T-helper 1 cell (primary cell): ENCODE measurements at places on chromosomes 1 and 21.

DNA sequence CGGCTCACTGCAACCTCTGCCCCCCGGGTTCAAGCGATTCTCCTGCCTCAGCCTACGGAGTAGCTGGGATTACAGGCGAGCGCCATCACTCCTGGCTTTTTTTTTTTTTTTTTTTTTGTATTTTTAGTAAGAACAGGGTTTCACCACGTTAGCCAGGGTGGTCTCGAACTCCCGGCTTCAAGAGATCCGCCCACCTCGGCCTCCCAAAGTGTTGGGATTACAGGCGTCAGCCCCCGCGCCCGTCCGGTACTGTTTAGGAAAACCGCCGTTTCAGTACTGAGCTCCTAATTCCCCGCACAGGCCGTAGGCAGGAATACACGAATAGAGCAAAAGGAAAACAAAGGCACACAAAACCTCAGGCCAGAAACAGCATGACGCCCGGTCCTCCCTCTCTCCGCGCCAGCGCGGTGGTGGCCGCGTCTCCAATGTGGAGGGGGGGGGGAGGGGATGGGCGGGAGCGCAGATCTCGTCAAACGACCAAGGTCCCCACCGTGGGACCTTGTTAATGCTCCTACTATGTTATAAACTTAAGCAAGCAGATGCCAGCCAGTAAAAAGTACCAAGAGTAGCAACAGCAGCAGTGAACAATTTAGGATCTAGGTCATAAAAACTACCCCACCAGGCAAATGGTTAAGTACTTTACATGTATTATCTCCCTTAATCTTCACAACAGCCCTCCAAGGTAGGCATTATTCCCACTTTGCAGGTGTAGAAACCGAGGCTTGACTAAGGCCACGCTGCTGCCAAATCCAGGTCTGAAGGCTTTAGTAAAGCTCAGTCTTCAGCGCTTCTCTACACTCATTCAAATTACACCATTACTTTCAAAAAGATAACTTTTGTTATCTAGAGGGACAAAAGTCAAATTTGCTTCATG is 648 bp upstream of the ADAR start:
- DNase-seq, result no peak

- DNase-seq, result peak; percentile 58
These were observed 1.8 kb downstream of the AGPAT3 start for GRCh38 chr21:43866659-43867331.

DNA sequence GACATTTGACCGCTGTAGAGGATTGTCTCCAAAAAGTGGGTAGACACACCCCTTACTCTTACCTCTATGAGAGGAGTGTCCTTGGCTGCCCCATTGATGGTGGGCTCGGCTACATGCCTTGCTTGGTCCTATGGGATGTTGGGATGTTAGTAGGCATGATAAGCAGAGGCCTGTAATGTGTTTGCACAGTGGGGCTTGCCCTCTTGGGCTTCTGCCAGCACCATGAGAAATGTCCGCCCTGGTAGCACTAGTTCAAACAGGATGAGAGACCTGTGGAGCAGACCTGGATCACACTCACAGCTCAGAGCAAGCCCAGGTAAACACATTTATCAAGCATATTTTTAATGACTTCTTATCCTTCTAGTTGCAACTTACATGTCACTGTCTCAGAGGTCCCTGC is 54.2 kb downstream of the SH3GLB1 start:
- DNase-seq, result no peak

- DNase-seq, result no peak
These were observed 177.2 kb upstream of the RUNX1 start for GRCh38 chr21:35226328-35226727.

DNA sequence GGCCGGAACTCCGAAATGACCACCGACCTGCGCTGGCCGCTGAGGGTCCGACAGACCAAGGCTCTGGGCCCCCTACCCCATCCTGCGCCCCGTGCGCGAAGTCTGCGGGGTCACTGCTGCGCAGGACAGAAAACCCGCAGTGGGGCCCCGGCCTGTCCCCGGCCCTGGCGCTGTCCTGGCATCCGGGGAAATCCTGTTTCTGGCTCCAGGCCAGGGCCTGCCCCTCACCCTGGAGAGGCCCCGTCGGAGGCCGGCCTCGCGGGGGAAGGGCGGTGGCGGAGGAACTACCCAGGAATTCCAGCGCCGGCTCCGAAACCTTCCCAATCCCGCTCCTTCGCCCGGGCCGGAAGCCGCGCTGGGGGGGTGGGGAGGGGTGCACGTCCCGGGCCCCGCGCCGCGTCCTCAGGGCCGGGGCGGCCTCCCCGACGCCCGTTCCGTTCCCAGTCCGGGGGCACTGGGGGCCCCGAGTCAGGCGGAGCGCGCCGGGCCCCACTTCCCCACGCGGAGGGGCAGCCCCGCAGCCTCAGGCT is 77.0 kb downstream of the MORN1 start:
- DNase-seq, result no peak

DNA sequence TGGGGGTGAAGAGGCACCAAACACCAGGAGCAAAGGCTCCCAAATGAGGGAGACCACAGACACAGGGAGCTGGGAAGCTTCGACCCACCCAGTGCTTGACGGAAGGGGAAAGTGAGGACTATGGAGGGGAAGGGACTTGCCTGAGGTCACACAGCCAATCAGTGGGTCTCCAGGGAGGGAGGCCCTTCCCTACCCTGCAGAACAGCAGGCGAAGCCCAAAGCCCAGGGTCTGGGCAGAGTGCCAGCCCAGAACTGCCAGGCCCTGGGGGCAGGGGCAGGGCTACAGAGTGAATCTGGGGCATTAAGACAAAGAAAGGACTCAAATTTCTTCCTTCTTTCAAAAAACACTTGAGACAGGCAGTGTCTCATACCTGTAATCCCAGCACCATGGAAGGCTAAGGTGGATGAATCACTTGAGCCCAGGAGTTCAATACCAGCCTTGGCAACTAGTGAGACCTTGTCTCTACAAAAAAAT is 45.5 kb upstream of the ECE1 start:
- no peak for DNase-seq

- DNase-seq, result no peak
These were observed 103.9 kb upstream of the DUSP10 start for GRCh38 chr1:221845650-221846371.

DNA sequence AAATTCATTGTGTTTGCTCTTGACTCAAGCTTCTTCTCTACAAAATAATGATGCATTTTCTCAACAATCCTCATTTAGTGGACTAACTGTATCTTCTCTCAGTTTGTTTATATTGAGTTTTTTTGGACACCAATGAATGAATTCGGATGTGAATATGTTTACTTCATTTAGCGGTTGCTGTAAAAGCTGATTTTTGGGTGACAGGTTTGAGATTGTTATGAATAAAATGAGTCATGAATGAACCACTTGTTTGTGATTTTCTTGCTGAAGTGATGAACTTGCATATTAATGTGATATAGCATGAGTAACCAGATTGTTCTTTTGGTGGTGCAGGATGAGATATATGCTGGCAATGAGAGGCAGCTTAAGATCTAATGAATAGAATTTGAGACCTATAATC is 3.1 kb downstream of the DNM3 start:
- DNase-seq, result no peak
